Left lung (tissue), 14 donors: ENCODE measurements at places on chromosomes 7 and 10. TPM values are rescaled to one million over a fixed set of nuclear protein-coding genes. Genes with fewer than 3 reads are reported as not detected.

The PHKG1 gene
- 1.8 TPM for total RNA-seq

The BHLHA15 gene
- total RNA-seq, result 0.87 TPM

DNA sequence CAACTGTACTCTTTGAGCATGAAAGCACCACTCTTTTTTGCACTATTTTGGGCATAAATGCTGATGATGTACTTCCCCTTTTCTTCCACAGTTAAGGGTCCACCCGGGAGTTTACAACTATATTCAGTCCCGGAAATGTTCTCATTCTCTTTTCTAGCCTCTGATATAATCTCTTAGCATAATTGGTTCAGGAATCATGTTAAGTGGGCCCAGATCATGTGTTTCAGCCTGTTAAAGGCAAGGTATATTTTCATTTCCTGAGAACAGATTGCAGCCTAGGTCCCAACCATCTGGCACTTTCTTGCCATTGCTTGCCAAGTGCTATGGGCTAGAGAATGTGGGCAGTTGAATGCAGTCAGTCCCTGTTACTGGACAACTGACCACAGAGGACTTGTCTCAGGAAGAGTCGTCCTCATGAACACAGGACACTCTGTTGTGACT, 111.4 kb upstream of the GLCCI1 start:
- no peaks in the 10 kb centered on the region for H3K4me1 ChIP-seq
- no peaks in the 10 kb centered on the region for H3K27me3 ChIP-seq
- no peak for DNase-seq
- H3K4me3 ChIP-seq, result no peak overlapping the region
- H3K36me3 ChIP-seq, result no peaks in the 10 kb centered on the region

The CFAP46 gene
- total RNA-seq, result 1.2 TPM

The BLVRA gene
- total RNA-seq, result 83.8 TPM

The PCDH15 gene
- total RNA-seq, result 0.58 TPM
